ENCODE measurements at places on chromosomes 6 and 20. TPM values are rescaled to one million over a fixed set of nuclear protein-coding genes. Genes with fewer than 3 reads are reported as not detected.

The TNNC2 gene
- total RNA-seq = not detected

The TRIM40 gene
- not detected for total RNA-seq

The RREB1 gene
- 7.0 TPM for total RNA-seq

The CSNK2A1 gene
- 123 TPM for total RNA-seq

The MBOAT1 gene
- 10.5 TPM for total RNA-seq

The PSMF1 gene
- total RNA-seq = 71.8 TPM

The KIFC1 gene
- total RNA-seq = 148 TPM

The MRPL2 gene
- total RNA-seq = 51.3 TPM

The HTR1E gene
- not detected for total RNA-seq

The GSTA3 gene
- total RNA-seq = not detected

The SYTL3 gene
- 1.5 TPM for total RNA-seq

The BANF2 gene
- total RNA-seq = not detected

The ADGB gene
- not detected for total RNA-seq

The VIP gene
- total RNA-seq = not detected

GRCh38 chr6:113635222-113635986, 221.7 kb upstream of the MARCKS start:
- DNase-seq = no peak

DNA sequence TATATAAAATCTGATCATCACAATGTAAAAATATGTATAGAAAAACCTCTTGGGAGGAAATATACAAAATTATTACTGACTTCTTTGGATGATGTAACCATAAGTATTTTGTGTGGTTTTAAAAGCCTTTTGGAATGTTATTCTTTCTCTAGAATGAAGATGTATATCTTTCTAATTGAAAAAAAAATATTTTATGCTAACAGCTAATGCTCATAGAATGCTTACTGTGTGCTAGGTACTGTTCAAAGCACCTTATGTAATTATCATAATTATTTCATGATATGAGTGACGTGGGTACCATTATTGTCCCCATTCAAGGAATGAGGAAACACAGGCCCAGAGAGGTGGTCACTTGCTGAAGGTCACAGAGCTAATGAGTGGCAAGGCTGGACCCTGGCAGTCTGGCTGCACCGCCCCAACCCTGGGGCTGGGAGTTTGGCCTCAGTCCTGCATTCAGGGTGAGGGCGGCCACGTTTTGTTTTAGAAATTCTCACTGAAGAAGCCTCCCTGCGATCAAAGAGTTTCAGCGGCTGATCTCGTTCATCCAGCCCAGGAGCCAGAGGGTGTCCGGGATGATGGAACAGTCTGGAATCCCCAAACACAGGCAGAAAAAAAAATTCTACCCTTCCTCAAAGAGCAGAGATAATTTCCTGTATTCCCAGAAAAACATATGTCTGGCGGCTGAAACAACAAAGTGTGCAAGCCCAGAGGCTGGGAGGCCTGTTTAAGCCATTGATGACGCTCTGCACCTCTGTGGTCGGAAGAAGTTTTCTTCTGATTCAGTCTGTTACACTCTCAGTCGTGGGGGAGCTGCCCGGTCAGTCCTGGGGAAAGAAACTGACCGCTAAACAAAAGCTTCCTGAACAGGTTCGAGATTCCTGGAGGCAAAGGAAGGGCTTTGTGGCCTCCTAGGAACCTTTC, 37.3 kb downstream of the TFEB start:
- DNase-seq = peak; percentile 93

DNA sequence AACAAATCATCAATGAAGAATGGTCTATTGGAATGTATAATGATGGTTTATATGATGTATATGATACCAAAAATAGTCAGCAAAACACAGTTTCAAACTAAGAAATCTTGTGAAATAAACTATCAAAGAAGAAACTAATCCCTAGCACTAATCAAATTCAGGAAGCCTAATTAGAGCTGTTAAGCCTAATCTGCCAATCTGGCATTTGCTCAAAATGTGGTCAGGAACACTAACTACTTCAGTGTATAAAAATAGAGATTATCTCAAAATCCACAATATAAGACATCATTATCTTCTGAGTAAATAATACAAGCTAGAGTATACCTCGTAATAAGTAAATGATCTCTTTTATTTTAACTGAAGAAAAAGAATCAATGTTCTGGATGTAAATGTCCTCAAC, 12.8 kb upstream of the AKAP7 start:
- DNase-seq = no peak

- peak; percentile 79 for DNase-seq
These were observed 134.8 kb upstream of the INSM1 start for GRCh38 chr20:20233041-20233514.

DNA sequence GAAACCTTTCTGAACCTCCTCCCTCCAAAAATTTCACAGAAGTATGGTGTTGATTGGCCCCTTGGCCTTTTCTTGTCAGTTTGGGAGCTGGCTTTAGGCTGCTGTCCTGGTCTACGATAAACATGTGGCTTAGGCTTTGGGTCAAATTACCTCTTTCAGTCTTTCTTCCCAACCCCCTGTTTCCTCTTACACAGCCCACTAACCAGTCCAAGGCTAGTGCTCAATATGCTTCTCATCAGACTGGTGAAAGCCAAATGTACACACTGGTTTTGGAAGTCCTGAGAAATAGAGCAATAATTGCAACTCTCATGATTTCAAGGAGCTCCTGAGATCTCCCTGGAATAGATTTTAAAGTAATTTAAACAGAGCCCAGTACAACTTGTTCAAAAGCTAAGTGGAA, 933.7 kb upstream of the GJE1 start:
- DNase-seq = no peak

DNA sequence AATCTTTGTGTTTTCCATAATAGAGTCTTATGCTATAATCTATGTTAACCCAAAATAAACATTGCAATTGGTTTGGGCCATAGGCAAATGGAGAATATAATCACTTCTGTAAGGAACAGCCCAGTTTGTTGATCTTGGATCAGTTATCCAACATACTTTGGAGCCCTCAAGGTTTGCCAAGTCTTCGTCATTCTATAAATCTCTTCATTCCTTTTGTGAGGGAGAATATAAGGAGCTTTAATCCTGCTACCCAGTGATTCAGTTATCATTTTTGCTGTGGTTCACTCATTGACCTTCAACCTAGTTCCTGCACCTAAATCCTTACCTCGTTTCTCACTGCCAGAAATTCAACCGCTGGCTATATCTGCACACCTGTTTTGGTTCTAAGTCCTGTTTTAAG, 500.3 kb upstream of the PTCHD4 start:
- peak; percentile 14 for DNase-seq

GRCh38 chr6:112106562-112106961, 19.2 kb downstream of the FAM229B start:
- DNase-seq = no peak

GRCh38 chr20:6496874-6497273, 270.6 kb upstream of the BMP2 start:
- DNase-seq = no peak

- no peak for DNase-seq
These were observed 69.2 kb upstream of the RIPOR2 start for GRCh38 chr6:25005010-25005409.

- DNase-seq = peak; percentile 50
These were observed at the start of gene HLA-DOA for GRCh38 chr6:33008944-33009861. HLA-DOA (minus strand) TSS chr6:33009591.

GRCh38 chr20:61146023-61146422, 106.0 kb upstream of the CDH4 start:
- DNase-seq = no peak

DNA sequence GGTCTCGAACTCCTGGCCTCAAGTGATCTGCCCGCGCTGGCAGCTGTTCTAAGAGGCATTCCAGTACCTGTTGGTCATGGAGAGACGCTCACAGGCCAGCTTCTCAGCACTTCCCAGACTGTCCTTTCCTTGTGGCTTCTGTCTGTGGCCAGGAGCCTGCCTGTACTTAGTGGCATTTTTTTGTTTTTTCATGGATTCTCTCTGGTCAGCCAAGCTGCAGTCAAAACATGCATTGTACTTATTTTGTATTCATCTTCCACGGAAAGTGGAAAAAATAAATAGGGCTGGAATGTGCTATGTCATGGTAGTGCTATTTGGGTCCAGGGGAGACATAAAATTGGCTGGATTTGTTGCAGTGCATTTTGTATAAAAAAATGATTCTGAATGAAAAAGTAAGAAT, 29.1 kb downstream of the ZDHHC14 start:
- no peak for DNase-seq

- DNase-seq = no peak
These were observed 936 bp upstream of the TMX4 start for GRCh38 chr20:8020314-8021079.

- DNase-seq = no peak
These were observed 908.5 kb upstream of the MANEA start for GRCh38 chr6:94668876-94669275.

- peak; percentile 24 for DNase-seq
These were observed 23.0 kb upstream of the IL17A start for GRCh38 chr6:52162940-52163908.

GRCh38 chr6:219641-220198, 72.6 kb upstream of the DUSP22 start:
- DNase-seq = peak; percentile 80

DNA sequence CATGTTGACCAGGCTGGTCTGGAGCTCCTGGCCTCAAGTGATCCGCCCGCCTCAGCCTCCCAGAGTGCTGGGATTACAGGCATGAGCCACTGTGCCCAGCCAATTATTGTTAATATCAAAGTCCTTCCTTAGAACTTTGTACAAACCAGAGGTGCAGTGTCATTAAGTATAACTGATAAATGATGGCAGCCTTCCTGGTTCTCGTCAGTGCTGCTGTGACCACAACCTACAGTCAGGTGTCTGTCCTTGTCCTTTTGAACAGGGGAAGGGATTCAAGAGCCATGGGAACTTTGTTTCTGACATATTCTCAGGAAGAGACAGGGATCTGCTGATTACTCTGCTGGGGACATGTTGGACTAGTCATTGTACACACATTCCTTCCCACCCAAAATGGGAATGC, 103.2 kb upstream of the TIAM2 start:
- DNase-seq = no peak

- DNase-seq = peak; percentile 82
These were observed at the start of gene KCNB1 for GRCh38 chr20:49482621-49483017. KCNB1 (minus strand) TSS chr20:49482668; CDS start chr20:49482480, 188 bp downstream.

DNA sequence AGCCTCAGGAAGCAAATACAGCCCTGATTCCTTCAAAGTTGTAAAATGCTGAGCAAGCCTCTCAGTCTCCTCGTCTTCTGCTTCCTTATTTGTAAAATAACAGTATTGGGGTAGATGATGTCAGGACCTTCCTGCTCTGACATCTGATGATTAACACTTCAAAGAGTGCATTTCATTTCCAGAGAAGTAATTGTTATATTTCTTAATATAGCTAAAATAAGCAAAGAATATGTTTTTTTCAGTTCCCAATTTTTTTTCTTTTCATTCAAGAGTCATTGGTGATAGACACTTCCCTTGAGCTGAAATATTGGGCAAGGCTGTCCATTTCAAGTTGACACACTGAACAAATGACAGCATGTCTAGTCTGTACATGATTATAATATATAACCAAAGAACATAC, 53.4 kb downstream of the SLX4IP start:
- DNase-seq = no peak

GRCh38 chr6:34475238-34475682, 9.4 kb downstream of the PACSIN1 start:
- no peak for DNase-seq

DNA sequence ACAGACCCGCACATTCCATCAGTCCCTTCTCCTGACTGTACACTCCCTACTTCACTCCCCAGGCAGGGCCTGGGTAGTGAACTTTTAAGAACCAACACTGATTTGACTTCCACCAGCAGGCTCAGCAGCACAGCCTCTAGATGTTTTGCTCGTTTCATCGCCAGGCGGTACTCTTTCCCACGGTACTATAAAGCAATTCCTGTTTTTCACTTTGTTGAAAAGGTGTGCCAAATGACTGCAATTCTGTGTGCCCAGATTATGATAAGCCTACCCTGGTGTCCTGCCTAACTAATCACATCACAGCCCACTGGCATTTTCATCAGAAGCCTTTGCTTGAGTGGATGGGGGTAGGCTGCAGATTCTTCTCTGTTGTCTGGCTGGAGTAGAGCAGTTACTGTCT, 12.9 kb upstream of the WTAP start:
- no peak for DNase-seq

DNA sequence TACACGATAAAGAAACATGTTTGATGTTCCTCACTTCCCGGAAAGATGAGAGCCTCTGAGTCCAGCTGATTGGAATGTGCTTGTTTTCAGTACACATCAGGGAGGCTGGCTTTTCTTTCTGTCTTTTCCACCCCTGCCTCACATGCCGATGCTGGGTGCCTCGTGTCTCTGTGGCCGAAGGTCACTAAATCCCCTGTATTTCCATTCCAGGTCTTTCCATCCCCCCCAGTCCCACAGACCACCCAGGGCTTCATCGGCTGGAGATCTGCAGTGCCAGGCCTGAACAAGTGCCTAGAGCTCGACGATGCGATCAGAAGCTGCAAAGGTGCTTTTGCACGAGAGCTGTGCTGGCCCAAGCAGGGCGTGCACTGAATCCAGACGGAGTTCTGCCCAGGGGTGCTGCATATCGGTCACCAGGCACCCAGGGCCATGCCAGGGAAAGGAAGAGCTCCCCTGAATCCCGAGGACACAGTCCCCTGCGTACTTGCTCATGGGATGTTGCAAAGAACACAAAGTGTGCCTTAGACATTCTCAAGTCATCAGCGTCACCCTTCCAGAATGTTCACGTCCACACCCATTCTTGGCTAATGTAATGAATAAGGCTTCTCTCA, 67.9 kb downstream of the ANKRD60 start:
- no peak for DNase-seq

DNA sequence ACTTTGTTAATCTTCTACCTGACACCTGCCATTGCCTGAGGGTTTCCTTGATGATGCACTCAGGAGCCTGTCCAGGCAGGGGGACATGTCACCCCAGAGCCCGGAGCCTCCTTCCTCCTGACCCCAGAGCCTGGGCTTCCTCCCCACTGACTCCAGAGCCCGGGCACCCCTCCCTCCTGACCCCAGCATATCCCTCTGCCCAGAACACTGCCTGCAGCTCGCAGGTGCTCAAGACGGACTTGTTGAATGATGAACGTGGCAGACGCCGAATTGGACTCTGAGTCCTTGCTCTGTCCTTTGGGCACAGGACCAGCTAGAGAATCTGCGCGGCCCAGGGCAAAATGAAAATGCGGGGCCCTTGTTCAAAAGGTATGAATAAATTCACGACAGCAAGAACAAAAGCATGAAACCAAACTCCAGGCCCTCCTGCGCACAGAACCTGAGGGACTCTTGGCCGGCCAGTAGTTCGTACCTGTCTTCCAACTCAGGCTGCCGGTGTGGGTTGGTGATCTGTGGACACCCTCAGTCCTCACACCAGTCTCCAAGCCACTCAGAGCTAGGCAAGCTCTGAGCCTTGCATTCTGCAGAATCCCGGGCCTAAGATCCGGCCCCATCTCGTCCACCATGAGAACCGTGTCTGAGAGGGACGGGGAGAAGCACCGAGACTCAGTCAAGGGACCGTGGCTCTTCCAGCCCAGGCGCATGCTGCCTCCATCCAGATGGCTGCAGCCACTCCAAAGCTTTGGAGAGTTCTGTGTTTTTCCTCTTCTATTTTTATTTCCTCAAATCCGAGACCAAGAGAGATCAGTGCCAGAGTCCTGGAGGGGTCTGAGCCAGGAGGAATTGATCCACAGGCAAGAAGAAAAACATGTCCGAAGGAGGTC, 104.7 kb downstream of the BMP7 start:
- DNase-seq = no peak

GRCh38 chr20:50015993-50016770, 33.4 kb downstream of the SNAI1 start:
- no peak for DNase-seq

- no peak for DNase-seq
These were observed 5.4 kb downstream of the TLDC2 start for GRCh38 chr20:36881331-36881730.

GRCh38 chr6:111989743-111990142, 64.2 kb upstream of the CCN6 start:
- no peak for DNase-seq
